ENCODE measurements at places on chromosomes 1 and 21.

GRCh38 chr1:163130225-163130856 is 61.2 kb downstream of the RGS4 start:
- DNase-seq: no peak

DNA sequence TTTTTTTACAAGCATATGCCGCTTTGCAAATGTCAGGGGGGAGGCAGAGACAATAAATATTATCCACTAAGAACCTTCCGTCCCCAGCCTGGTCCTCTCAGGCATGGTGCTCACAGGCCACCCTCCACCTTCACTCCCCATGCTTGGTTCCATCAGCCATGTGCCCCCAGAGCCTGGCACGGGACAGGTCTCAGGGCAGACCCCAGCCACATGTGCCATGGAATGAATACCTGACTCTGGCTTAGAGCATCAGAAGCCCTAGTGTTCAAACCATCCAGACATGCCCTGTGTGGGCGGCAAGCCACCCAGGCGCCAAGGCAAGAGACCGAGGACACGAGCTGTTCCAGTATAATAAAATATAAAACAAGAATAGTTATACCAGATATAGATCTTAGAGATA is 5.4 kb downstream of the LSS start:
- DNase-seq: no peak

- no peak for DNase-seq
Measured at GRCh38 chr21:45997495-45998275, 16.1 kb downstream of the COL6A1 start.

- DNase-seq: no peak
Measured at GRCh38 chr1:85158910-85159309, 41.9 kb downstream of the SYDE2 start.

DNA sequence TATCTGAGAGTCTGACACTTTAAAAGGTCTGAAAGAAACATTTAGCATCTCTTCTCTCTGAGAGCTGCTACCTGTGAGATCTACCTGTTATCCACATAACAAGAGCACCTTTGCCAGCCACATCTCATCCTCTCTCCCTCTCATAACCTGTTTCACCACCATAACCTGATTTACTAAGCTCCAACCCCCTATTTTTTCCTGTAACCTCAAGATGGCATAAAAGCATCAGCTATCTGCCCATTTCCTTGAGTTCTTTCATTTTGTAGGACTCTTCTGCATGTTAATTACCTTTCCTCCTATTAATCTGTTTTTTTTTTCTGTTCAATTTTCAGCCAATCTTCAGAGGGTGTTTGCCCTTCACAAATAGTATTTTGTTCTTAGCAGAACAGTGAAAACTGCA is 136.5 kb upstream of the KCNK1 start:
- no peak for DNase-seq

DNA sequence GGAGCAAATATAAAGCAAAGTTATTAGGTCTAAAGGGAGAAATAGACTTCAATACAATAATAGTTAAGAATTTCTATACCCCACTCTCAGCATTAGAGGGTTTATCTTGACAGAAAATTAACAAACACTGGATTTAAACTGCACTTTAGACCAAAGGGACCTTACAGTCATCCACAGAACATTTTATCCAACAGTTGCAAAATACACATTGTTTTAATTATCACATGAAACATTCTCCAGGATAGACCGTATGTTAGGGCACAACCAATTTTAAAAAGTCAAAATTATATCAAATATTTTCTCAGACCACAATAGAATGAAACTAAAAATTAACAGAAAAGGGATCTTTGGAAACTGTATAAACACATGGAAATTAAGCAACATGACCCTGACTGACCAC is 384.5 kb upstream of the C1orf87 start:
- DNase-seq: no peak

GRCh38 chr1:53731043-53731600 is 7.8 kb downstream of the GLIS1 start:
- DNase-seq: no peak

DNA sequence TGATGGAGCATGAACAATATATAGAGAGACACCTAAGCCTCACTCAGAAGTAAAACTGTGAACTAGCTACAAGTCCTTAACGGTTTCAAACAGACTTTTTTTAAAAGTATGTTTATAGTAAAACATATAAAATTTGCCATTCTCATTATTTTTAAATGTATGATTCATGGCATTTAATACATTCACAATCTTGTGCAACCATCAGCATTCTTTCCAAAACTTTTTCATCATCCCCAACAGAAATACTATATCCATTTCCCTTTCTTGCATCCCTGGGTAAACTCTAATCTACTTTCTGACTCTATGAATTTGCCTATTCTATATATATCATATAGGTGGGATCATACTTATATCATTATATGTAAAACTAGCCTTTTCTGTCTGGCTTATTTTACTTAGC is 25.5 kb downstream of the EVI5 start:
- no peak for DNase-seq

DNA sequence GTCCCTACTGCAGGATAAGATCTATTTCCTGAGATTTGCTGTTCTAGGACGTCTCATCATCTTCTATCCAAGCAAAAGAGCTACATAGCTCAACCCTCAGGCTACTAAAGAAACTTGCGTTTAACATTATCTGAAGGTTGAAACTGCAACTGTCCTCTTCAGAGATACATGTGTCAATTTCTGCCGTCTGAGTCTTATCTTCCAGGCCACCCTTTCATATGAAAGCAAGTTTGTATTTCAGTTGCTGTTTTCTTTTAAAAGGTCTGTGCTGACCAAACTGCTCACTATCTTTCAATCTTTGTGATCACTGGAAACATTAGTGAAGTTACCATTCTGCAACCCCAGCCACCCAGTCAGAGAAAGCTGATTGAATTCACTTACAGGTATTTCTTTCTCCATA is 108.6 kb upstream of the RAB3GAP2 start:
- no peak for DNase-seq

DNA sequence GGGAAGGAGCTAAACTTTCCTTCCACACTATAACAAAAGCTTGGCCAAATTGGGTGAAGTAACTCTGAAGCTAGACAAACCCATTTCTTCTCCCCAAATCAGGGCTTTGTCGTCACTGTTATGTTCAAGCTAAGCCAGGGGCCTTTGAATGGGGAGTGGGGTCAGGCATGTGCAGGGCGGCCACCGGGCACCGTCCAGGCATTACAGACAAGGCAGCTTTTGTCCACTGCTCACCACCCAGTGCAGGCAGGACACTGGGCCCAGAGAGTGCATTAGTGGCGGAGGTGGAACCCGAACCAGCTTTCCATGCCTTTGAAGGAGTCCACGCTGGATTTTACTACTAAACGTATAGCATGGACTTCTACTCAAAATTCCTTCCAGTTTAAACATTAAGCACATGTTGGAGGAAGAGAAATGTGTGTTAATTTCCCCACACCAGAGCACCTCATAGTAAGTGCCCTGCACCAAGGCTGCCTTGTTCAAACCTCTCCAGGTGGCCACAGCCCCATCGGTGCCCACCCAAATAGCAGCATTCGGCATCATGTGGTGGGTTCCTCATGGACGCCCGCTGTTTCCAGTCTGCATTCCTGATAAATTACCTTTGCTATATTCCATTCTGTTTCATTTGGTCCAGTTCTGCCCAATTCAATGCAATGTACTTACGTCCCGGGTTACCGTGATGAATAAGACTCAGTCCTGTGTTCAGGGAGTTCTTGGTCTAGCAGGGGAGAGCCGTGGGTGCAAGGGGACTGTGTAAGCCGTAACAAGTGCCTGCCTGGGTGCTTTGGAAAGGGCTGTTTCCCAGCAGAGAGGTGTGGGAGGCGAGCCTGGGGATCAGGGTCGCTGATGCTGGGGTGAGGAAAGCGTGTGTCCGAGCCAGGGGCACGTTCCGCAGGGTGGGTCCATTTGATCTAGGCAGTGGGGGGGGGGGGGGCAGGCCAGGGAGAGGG is 1.6 kb downstream of the UBASH3A start:
- DNase-seq: no peak

GRCh38 chr21:31696424-31696823 is 35.5 kb downstream of the SCAF4 start:
- DNase-seq: no peak

- peak; percentile 67 for DNase-seq
Measured at GRCh38 chr1:175152006-175152652, 40.4 kb downstream of the KIAA0040 start.

DNA sequence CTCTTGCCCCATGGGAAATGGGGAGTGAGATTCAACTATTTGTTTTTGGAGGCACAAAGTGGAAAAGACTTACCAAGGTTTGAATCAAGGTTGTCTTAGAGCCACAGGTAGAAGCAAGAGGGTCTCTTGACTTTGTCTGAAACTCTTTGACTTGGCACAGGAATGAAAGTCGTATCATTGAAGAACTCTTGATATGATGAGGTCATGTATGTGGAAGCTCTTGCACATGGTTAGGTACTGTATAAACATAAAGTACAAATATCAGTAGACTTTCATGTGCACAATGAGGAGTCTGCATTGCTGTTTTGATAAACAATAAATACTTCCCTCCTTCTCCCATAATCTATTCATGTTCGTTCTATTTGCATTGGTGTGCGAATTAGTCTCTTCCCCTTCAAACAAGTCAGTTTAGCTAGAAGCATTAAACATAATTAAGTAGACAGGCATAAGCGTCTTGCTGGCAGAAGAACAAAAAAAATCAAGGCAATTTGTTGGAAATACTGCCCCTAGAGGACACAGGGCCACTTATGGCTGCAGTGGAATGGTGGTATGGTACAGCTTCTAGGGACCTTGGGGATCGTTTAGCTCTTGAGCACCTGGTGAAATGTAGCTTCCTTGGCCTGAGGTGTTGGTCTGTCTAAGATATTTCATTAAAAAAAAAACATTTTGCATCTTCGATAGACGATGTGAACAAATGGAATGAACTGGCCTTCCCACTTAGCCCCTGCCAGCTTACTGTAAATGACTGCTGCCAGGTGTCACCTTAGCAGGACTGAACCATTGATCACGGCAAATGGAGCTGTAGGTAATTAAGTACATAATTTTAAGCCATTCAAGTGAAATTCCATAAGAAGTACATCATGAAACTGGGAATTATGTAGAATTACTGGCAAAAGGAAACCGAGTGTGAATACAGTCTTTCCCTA is 218.0 kb upstream of the GALNT2 start:
- DNase-seq: peak; percentile 21

GRCh38 chr1:111142356-111142975 is 2.4 kb downstream of the CEPT1 start:
- no peak for DNase-seq

- DNase-seq: no peak
Measured at GRCh38 chr1:151898519-151898991, 10.8 kb downstream of the THEM4 start.

GRCh38 chr1:26225033-26225831 is 8.8 kb upstream of the CEP85 start:
- peak; percentile 31 for DNase-seq

DNA sequence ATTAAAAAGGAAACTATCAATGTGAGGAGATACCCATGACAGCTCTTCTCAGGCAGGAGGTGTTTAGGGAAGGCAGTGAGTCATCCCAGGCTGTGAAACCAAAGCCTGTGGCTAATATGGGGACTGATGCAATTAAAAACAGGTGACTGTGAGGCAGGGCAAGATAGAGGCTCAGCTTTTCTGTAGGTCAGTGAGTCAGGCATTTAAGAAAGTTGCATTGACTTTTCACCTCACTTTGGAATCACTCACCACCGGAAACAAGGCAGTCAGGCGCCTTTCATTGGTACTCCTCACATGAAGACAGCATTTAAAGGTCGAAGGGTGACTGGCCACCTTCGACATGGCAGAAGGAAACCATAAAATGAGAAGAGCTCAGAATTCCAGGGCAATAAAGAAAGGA is 54.5 kb downstream of the PAPPA2 start:
- DNase-seq: no peak

GRCh38 chr1:200670242-200671118 is 773 bp upstream of the DDX59 start:
- DNase-seq: peak; percentile 49

- DNase-seq: no peak
Measured at GRCh38 chr1:7006996-7007871, 222.0 kb downstream of the CAMTA1 start.

DNA sequence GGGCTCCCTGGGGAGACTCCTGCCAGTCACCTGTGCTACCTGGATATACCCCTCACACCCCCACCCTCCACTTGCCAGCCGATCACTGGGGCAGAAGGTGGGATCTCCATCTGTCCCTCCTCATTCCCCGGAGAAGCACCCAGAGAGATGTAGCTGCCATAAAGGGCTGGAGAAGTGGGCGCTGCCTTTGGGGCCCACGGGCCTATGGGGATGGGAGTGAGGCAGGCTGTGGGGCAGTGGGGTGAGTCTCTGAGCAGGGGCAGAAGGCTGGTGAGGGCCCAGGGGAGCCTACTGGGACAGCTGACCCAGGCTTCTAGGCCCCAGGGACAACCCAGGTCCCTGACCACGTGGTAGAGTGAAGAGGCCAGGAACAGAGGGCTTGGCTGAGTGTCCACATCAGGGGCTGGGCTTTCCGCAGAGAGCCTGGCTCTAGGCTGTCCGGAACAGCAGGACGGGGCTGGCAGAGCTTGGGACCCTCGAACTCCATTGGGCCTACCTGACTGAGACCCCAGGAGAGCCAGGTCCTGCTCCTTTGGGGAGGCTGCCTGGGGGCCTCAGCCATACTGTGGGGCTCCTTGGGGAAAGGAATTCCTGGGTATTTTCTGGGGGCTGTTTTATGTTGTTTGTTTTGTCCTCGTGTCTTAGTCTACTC is 205.9 kb upstream of the VAMP3 start:
- no peak for DNase-seq

- DNase-seq: no peak
Measured at GRCh38 chr1:161100556-161100955, 2.4 kb downstream of the KLHDC9 start.

- peak; percentile 67 for DNase-seq
Measured at GRCh38 chr1:208235982-208236761, 8.0 kb downstream of the PLXNA2 start.

DNA sequence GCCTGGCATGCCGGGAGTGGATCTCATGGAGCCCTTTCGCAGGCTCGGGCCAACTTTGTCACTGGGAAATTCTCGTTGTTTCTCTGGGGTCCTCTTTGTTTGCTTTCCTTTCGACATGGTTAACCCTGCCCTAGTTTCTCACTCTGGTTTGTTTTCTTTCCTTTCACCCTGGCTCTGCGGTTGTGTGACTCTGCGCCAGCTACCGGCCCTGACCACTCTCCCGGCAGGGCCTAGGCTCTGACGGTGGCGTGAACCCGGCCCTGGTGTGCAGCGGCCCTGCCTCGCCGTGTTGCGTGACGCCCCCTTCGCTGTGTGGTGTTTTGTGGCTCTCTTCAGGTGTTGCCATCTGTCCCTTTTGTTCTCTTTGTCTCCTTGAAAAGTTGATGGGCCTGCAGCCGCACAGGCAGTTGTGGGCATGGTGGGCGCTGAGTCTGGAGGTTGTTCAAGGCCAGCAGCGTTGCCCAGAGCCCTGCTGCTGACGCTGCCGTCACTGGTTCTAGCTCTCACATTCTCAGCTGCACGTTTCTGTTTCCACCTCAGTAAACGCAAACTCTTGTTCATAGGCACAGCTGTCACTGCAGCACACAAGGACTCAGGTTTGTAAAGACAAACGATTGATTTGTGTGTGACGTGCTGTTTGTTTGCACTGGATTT is 64.6 kb upstream of the DIP2A start:
- no peak for DNase-seq

GRCh38 chr1:21932127-21932526 is 5.0 kb downstream of the HSPG2 start:
- DNase-seq: peak; percentile 61

- DNase-seq: no peak
Measured at GRCh38 chr1:209102120-209102519, 481.4 kb upstream of the CAMK1G start.

Measured in AG08395 (cell line).